K562 (cell line): ENCODE measurements at places on chromosomes 5 and 9. TPM values are rescaled to one million over a fixed set of nuclear protein-coding genes. Genes with fewer than 3 reads are reported as not detected.

GRCh38 chr9:124480621-124480981 lies 26.6 kb downstream of the NR5A1 start:
- peak; percentile 75 for DNase-seq

GNG10 gene
- total RNA-seq = 13.1 and 16.3 TPM in 2 replicates

- no peak for DNase-seq
Measured at GRCh38 chr5:123879071-123879470, 367.1 kb downstream of the CSNK1G3 start.

DNA sequence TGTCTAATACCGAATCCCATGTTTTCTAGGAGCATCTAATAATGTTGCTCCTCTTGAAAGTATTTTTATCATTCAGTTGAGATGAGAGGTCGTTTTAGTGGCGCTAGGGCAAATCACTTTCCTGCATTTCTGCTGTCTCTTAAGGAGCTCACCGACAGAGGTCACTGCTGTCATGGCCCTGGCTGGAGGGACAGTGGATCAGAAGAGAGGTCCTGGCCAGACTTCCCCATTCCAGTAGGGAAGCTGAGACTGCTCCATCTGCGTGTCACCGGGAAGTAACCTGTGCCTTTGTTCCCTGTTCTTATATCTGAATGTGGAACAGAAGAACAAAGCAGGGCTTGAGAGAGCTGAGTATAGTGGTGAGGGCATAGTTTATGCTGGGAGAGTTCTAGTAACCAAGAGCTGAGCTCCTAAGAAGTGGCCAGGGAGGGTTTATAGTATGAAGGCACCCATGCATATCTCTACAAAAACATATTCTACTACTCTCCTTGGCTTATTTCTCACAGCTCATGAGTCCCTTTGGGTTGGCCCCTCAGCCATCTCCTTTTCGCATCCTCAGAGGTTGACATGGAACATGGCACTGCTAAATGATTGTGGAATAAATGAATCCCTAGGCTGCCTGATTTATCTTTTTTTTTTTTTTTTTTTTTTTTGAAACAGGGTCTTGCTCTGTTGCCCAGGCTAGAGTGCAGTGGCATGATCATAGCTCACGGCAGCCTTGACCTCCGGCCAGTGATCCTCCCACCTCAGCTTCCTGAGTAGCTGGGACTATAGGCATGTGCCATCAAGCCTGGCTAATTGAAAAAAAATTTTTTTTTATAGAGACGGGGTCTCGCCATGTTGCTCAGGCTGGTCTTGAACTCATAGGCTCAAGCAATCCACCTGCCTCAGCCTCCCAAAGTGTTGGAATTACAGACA lies 27.2 kb downstream of the ATP6V0E1 start:
- peak; percentile 28 for DNase-seq

GRCh38 chr5:154842689-154843530 lies 7.5 kb downstream of the FAXDC2 start:
- no peak for DNase-seq

PCDHB7 gene
- total RNA-seq = not detected in 2 replicates

MRRF gene
- 49.0 and 55.0 TPM in 2 replicates for total RNA-seq

GRCh38 chr5:78509884-78510769 lies 138.4 kb downstream of the LHFPL2 start:
- DNase-seq = peak; percentile 82

GRCh38 chr5:73093943-73094342 lies 26.4 kb upstream of the TMEM171 start:
- no peak for DNase-seq

ARHGEF37 gene
- total RNA-seq = 0.27 and 0.51 TPM in 2 replicates

SHISAL2B gene
- not detected in 2 replicates for total RNA-seq
